Fibroblast of upper back skin (primary cell): ENCODE measurements at places on chromosomes 7 and 10.

- DNase-seq: no peak
These were observed 21.5 kb downstream of the ADARB2 start for GRCh38 chr10:1715821-1716220.

- DNase-seq: no peak
These were observed 198.8 kb downstream of the WDR11 start for GRCh38 chr10:121049923-121050322.

DNA sequence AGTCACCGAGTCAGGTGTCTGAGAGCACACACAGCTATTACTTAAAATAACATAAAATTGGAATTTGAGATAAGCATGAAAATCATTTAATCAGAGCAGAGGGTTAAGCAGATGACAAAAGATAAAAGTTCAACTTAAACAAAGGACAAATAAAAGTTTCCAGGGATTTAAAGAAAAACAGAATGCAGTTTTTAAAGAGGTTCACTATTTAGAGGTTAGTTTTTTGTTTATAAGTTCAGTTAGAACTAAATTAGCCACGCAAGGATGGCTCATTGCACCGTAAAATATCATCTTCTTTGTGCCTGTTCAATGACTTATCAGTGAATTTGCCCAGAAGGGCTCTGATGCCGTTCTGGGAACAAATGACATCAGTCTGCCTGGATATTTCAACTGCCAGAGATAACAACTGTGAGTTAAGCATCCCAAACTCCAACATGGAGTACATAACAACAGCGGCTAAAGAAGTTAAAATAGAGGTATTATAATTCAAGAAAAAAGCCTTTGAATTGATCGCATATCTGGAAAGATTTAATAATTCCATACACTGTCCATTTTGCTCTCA lies 107.8 kb downstream of the ANK3 start:
- no peak for DNase-seq

- peak; percentile 2 for DNase-seq
These were observed 347.8 kb downstream of the ETV1 start for GRCh38 chr7:13641714-13642113.

DNA sequence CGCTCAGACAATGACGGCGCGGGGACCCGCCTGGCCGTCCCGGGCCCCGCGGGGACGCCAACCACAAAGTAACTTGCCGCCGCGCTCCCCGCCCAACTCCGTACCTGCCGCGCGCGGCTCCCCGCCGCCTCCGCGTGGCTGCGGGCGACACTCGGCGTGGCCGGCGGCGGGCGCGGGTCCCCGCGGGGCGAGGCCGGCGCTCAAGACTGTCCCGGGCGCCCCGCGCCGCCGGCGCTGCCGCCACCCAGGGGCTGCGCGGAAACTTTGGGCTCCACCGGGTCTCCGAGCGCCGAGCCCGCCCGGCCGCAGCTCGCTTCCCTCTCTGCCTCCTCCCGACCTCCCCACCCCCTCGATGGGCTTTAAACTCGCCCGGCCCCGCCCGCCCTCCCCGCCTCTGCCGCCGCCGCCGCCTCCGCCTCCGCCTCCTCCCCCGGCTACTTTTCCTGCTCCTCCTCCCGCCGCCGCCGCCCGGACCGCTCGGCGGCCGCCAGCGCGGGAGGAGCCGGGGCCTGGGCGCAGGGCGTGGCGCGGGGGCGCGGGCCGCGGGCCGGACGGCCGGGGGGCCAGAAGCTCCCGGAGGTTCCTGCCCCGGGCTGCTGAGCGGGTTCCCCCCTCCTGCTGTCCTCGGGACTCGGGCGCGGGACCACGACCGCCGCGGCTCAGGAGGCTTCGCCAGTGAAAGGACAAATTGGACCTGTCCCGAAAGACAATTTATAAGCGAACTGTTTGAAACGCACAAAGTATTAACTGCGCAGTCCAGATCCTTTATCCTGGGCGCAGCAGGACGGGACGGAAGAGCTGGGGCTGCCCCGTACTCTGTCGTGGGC lies 10.6 kb upstream of the GRB10 start:
- DNase-seq: peak; percentile 73

DNA sequence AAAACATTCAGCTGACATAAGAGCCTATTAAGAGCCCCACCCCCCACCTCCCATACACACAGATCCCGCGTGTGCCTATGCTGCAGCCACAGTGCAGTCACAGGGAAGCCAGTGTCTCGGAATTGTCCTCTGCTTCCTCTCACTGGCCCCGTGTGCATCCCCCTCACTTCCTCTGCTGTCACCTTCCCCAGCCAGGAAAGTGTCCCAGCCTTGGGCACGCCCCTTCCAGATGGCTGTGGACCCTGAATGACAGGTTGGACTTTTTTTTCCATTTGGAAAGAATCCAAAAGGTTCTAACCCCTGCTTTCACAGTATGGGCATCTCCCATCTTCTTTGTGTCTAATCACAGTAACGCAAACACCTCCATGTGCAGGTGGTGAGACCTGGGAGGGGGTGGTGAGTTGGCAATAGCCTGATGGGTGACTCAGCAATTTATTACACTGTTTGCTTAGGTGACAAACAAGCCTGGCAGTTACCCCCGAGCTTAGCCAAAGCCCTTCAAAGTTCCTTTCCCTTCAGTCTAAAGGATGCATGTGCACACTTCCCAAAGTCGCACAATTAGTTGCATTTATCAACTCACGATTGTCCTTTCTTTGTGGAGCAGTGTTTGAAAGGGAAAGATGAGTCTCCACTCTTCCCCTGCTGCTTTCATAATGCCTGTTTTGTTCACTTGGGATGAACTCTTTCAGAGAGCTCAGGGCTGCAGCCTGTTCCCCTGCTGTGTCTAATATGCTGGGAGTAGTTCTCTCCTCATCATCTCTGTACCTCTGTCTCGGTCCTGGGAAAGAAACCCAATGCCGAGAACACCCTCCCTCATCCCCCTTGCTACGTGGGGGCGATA lies 67.5 kb upstream of the EFCAB10 start:
- no peak for DNase-seq

GRCh38 chr7:120028636-120029035 lies 244.3 kb upstream of the KCND2 start:
- DNase-seq: peak; percentile 75

DNA sequence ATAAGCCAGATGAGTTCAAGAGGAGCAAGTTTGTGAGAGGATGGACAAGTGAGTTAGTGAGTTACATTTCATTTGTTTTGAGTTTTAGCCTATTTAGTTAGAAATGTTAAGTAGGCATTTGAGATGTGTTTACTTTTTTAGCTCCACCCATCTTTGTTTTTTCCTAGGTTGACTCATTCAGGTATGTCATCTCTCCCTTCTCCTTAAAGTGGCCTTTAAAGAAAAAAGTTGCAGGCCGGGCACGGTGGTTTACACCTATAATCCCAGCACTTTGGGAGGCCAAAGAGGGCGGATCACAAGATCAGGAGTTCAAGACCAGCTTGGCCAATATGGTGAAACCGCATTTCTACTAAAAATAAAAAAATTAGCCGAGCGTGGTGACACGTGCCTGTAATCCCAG lies 71.2 kb downstream of the BMPR1A start:
- no peak for DNase-seq

GRCh38 chr10:125409756-125410155 lies 249.4 kb upstream of the CTBP2 start:
- DNase-seq: no peak

GRCh38 chr7:144037414-144038035 lies 11.2 kb upstream of the OR2A5 start:
- DNase-seq: no peak

GRCh38 chr7:117111535-117111934 lies 158.2 kb downstream of the ST7 start:
- DNase-seq: no peak

- DNase-seq: no peak
These were observed 211.0 kb downstream of the NEBL start for GRCh38 chr10:20686015-20686635.

- DNase-seq: peak; percentile 53
These were observed 51.0 kb upstream of the TRIM8 start for GRCh38 chr10:102593074-102593803.

DNA sequence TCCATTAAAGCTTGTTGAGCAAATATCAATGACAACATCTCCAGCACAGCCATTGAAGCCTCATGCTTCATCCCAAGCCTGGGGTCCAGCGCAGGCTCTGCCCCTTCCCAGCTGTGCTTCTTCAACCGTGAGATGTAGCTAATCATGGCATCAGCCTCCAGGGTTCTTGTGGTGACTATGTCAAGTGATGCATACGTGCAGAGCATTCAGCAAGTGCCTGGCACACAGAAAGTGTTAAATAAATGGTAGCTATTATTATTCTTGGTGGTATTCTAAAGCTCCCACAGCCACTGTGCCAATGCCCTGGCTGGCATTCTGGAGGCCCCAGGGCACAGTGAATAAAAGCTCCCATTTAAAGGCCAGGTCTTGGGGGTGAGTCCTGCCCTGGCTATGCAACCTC lies 146.6 kb downstream of the WDR11 start:
- no peak for DNase-seq

DNA sequence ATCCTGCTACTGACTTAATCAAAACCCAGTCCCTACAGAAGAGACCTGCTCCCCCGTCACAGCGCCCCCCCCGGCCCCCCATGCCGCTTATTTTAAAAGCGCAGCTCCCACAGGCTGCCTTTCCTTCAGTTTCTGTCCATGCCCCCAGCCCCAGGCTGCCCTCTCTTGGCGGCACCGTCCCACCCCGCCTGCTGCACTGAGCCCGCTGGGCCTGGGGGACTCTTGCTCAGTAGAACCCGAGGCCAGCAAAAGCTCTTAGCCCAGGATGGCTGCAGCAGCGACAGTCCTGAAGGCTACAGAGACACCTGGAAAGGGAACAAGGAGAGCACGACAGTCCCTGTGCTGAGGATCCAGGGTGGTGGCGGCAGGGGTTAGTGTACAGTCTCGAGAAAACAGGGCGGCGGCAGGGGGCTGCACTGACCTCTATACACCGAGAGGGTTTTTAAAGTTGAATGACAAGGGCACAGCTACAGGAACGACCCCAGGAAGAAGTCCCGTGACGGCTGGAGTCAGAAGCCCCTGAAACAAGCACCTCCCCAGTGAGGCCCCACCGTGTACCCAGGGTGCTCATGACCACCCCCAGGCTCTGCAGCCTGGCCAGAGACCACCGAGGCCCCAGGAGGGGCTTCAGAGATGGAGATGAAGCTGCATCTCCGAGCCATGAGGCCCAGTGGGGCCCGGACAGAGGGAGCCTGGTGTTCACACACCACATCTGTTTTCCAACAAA lies 54.4 kb downstream of the ZRANB1 start:
- no peak for DNase-seq

GRCh38 chr10:26621243-26621888 lies 76.1 kb upstream of the PDSS1 start:
- DNase-seq: no peak

DNA sequence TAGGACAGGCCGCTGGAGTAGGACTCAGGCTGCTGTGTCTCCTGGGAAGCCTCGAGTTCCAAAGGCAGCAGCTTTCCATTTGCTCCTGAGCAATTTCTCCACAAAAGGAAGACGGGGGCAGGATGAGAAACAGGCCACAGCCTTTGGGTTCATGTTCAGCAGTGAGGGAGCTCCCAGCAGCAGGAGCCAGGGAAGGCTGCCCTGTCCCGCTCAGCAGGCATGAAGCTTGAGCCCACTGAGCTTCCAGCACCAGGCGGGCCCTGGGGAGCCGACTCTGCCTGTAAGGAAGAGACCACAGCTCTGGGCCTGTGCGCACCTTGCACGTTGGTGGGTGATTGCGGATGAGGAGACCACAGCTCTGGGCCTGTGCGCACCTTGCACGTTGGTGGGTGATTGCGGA lies 527.2 kb downstream of the TCERG1L start:
- no peak for DNase-seq

GRCh38 chr7:133234961-133235875 lies 17.7 kb upstream of the EXOC4 start:
- DNase-seq: peak; percentile 10
